NCI-H1417 treated with DMSO at 0.1 percent for 48 hours (cell line): ENCODE measurements at places on chromosomes 5 and 9.

DNA sequence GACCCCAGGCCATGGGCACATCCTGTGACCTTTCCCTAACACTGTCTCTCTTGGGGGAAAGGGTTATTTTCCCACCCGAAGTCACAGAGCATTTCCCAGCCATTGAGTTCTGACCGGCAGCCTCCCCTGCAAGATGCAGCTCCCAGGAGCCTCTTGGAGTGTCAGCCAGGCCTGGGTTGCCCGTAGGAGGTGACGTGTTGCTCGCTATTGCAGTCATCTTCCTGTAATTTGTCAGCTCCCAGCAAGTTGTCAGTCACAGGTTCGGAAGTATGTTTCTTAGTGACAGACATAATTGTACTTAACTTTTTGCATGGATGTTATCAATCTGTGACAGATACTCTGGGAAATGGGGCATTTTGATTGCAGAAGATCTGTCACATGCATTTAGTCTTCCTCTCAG, 74.5 kb downstream of the MVB12B start:
- no peak for DNase-seq

GRCh38 chr9:111851553-111851952, 45.1 kb upstream of the UGCG start:
- no peak for DNase-seq

DNA sequence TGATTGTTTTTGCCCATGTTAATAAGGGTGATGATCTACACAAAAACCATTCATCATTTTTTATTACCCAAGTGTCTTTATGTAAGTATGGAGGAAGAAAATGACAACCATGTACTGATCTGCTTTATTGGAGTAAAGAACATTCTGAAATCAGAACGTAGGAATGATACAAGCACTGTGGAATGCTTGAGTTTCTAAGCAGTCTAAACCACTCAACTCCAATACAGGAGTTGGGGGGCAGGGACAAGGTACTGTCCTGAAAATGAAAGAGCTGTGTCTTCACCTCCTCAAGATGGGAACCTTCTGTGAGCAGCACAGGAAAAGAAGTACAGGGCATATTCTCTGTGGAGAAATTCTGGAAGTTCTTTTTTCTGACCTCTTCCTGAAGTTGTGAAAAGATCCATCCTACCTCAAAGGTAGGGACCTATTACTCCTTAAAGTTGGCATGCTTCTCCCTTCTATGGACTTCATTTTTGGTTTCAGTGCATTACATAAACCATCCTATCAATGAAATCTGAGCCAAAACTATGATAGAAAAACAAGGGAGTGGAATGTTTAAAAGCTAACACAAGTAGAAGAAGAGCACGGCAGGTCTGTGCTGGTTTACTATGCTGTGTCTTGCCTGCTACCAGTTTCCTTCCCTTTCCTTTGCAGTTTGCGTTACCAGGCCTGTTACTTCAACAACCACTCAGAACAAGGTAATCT, 202.6 kb downstream of the SEMA5A start:
- DNase-seq, result no peak

GRCh38 chr5:68884883-68885282, 208.9 kb upstream of the SLC30A5 start:
- no peak for DNase-seq

- no peak for DNase-seq
Observed at GRCh38 chr5:27705661-27706060, 667.3 kb upstream of the CDH9 start.

DNA sequence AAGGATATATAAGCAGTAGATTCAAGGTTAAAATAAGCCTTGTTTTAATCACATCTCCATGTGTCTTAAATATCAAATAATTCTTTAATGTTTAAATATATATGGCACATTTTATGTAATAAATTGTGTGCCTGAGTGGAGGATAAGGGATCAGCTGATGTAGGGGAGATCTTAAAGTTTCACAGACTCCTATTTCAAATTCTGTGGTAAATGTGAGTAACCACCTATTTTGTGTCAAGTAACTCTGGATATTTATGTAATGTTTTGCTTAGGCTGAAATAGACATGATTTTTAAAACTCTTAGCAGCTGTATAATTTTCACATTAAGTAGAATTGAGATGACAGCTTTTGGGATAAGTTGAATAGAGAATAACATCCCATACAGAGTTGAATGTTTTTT, 41.3 kb upstream of the ITGA2 start:
- DNase-seq, result no peak
